ENCODE measurements at places on chromosomes 16 and 17.

DNA sequence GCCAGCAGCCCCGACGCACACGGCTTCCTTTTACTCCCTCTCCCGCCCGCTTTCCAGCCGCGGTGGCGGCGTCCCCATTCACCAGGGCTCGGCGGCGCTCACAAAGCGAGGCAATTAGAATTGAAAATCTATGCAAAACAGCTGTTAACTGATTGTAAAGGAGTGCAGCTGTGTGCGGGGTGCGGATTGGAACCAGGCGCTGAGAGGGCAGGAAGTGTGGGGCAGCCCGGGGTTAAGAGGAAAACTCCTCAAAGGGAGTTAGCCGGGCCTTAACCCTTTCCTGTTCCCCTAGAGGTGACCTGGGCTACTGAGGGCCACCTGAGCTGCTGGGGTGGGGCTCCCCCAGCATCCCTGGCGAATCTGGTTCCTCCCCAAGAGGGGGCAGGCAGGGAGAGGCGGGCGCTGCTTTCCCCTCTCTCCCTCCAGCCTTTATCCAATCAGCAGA, 5.8 kb upstream of the GSE1 start:
- peak; percentile 88 for DNase-seq

- no peak for DNase-seq
Measured at GRCh38 chr17:67289181-67289876, 44.3 kb upstream of the HELZ start.

DNA sequence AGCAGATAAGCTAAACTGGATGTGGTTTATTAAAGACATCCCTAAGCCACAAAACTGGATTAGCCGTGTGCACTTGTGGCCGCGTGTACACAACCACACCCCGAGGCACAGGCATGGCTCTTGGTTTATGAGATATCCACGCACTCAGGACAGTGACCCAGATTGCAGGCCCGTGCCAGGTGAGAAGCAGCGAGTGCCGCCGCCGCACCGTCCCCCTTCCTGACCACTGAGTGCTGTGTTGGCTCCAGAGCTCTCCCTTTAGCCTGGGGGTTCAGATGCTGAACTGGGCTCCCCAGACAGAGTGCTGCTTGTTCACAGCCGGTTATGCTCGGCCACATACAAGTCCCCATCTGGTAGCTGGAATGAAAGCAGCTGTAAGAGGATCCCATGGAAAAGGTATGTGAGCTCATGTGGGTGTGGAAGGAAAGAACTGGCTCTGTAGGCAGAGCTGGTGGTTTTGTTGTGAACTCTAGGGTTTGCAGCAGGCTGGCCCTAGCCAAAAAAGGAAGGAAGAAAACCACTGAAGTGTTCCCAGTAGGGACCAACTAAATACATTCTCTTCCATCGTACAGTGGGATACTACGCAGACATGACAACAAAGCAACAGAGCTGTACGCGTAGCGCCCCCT, 29.5 kb downstream of the KNOP1 start:
- no peak for DNase-seq

GRCh38 chr17:36608280-36608679, 6.9 kb downstream of the MRM1 start:
- no peak for DNase-seq

- no peak for DNase-seq
Measured at GRCh38 chr16:19524356-19524615, 544 bp downstream of the CCP110 start.

DNA sequence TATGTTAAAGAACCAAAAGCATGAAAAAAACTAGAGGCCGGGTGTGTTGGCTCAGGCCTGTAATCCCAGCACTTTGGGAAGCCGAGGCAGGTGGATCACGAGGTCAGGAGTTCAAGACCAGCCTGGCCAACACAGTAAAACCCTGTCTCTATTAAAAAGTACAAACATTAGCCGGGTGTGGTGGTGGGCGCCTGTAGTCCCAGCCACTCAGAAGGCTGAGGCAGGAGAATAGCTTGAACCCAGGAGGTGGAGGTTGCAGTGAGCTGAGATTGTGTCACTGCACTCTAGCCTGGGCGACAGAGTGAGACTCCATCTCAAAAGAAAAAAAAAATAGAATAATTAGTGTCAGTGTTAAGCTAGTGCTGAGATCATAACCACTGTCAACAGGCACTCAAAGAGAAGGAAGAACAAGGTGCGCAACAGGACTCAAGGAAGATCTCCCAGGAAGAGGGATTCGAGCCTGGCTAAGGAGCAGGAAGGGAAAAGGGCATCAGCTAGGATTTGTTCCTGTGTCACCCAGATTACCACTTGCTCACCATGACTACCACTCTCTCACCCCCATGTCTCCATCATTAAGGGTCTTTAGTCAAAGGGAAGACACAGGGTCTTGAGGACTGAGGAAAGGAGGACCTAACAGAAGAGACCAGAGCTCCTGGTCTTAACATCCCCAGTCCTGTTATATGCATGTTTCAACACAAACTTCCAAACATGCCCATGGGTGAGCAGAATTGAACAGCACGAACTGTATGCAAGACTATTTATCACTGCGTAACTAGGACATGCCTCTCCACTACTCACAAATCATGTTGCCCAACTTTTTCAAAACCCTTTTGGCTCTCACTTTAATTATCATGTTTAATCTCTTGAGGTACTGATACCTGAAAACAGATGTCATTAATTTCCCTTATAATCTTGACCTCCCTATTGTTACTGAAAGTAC, 88.3 kb upstream of the PLEKHM1 start:
- no peak for DNase-seq

GRCh38 chr16:50276326-50276640, 9.9 kb downstream of the ADCY7 start:
- no peak for DNase-seq

GRCh38 chr17:69437475-69437874, 23.0 kb downstream of the MAP2K6 start:
- no peak for DNase-seq

- no peak for DNase-seq
Measured at GRCh38 chr16:15686287-15686686, 36.2 kb downstream of the NDE1 start.

- peak; percentile 71 for DNase-seq
Measured at GRCh38 chr17:57114085-57114673, 29.1 kb downstream of the AKAP1 start.

DNA sequence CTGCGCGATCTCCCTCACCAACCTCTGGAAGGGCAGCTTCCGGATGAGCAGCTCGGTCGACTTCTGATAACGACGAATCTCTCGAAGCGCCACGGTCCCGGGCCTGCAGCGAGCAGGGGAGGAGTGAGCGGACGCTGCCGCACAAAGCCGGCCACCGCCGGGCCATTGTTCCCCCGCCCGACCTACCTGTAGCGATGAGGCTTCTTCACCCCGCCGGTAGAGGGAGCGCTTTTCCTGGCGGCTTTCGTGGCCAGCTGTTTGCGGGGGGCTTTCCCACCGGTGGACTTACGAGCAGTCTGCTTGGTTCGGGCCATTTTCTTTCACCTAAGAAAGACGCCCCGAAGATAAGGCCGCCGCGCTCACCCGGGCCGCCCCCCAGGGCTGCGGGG, 5.8 kb upstream of the UNK start:
- peak; percentile 65 for DNase-seq

DNA sequence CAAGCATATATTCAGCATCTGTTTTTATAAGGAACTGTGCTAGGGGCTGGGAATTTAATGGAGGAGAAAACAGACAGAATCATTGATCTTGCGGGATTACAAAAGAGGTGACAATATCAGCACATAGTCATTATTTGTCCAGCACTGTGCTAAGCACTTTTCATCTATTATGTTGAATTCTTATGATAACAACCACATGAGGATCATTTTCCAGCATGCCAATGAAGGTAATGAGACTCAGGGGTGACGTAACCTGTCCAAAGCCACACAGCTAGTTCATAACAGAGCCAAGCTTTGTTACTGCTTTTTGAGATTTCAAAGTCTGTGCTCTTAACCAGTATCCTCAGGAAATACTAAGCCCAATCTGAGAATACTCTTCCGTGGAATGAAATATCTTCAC, 503.3 kb downstream of the CDH13 start:
- no peak for DNase-seq

- DNase-seq: no peak
Measured at GRCh38 chr17:42414704-42415409, 8.2 kb downstream of the CAVIN1 start.

GRCh38 chr17:55437159-55437605, 15.5 kb upstream of the MMD start:
- peak; percentile 94 for DNase-seq

DNA sequence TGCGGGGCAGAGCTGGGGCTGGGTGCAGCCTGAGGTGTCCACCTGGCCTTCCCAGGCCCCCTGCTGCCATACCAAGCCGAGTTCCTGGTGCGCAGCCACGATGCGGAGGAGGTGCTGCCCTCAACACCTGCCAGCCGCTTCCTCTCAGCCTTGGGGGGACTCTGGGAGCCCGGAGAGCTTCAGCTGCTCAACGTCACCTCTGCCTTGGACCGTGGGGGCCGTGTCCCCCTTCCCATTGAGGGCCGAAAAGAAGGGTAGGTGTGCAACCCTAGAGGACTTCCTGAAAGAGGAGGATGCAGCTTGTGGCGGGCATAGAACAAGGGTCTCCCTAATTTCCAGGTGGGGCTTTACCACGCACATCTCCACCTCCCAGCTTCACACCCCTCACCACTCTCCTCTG, 2.5 kb downstream of the SGCA start:
- no peak for DNase-seq

GRCh38 chr17:7393613-7394451, 493 bp downstream of the PLSCR3 start:
- DNase-seq: peak; percentile 71

DNA sequence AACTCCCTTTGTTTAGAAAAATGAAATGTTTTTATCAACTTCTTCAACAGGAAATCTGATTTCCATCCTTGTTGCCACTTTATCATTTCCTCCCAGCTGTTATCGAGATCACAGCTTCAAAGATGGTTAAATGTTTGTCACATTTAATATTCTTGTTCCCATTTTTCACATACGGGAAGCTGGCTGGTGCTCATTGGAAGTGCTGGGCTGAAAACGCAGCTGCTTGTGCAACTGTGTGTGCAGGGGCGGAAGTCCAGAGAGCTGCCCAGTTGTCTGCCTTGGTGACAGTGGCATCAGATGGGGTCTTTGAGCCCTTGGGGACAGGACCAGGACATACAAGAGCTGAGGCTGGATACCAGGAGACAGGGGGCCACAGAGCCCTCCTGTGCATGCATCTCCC, 549.2 kb upstream of the CDH11 start:
- DNase-seq: no peak

- no peak for DNase-seq
Measured at GRCh38 chr16:69110406-69110805, 5.0 kb downstream of the HAS3 start.

GRCh38 chr17:44794851-44795413, 35.2 kb downstream of the GJC1 start:
- DNase-seq: no peak

GRCh38 chr16:84952335-84953189, 58.8 kb downstream of the ZDHHC7 start:
- peak; percentile 87 for DNase-seq

- peak; percentile 30 for DNase-seq
Measured at GRCh38 chr16:23509441-23509754, 896 bp downstream of the GGA2 start.

GRCh38 chr16:88856122-88856827, 472 bp downstream of the GALNS start:
- no peak for DNase-seq

- DNase-seq: no peak
Measured at GRCh38 chr17:79410681-79411080, 200.2 kb downstream of the RBFOX3 start.

- no peak for DNase-seq
Measured at GRCh38 chr16:75087375-75087979, 29.1 kb downstream of the LDHD start.

GRCh38 chr17:27630607-27631410, at the start of gene LGALS9:
Gene LGALS9 (plus strand): TSS chr17:27631188. CDS start chr17:27631266, 78 bp downstream.
- DNase-seq: no peak

DNA sequence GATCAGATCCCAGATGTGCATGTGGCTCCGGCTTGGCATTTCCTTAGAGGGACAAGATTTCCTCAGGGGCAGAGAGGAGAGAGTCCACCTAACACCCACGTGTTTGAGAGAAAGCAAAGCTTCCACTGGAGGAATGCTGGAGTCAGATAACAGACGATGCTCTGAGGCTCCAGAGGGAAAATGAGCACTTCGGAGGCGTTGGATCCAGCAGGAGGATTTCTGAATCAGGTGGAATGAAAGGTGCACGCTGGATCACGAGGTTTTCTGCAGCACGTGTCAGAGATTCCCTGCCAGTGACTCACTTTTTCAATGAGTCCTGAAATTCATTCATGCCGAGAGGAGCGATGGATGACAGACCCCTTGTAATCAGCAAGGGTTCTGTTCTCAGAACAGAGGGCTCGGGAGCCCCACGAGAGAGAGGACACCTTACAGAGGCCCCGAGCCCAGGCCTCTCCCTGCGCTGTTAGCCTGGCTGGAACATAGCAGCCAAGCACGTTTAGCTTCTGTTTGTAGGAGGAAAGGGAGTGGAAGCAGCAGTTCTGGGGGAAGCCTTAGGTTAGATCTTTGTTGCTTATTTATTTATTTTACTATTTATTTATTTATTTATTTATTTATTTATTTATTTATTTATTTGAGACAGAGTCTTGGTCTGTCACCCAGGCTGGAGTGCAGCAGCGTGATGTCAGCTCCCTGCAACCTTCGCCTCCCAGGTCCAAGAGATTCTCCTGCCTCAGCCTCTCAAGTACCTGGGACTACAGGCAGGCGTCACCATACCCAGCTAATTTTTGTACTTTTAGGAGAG, 49.3 kb upstream of the JPH3 start:
- no peak for DNase-seq

DNA sequence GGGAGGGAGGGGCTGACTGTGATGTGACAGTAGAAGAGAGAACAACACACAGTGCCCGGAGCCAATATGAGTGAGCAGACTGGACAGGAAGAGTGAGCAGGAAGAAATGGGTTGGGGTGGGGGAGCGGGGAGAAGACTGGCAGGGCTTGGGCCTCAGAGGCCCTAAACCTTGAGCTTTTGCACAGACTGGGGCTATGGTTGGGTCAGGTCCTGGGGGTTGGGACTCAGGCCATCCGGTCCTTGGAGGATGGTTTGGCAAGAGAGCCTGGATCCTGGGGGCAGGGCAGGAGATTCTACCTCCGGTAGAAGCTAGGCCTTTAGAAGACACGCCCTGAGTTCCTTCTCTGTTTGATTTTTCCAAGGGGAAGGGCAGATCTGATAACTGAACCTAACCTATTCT, 1.1 kb downstream of the CAMTA2 start:
- no peak for DNase-seq

GRCh38 chr17:81977211-81977808, at the start of gene ASPSCR1:
Gene ASPSCR1 (plus strand): TSS chr17:81977629. CDS start chr17:81977647, 18 bp downstream.
- DNase-seq: peak; percentile 87

DNA sequence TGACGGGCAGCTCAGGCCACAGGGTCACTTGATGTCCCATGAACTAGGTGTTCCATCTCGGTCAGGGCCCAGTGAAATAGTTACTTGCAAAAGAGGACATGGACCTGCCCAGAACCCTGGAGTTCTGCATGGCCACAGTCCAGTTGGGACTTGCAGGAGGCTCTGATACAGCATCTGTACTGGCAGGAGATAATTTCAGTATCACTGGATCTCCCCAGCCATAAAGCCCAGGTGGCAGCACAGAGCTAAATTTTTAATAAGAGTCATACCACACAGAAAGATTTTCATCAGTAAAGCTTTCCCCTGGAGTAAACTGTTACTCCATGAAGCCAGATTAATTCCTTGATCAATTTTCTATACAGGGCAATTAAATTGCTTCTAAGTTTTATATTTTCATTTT, 18.0 kb upstream of the SLC16A5 start:
- DNase-seq: peak; percentile 47

GRCh38 chr17:9228408-9229159, 207.3 kb downstream of the NTN1 start:
- no peak for DNase-seq

Measured in NAMALWA (cell line).